ENCODE measurements at places on chromosomes 13 and 19. TPM values are rescaled to one million over a fixed set of nuclear protein-coding genes. Genes with fewer than 3 reads are reported as not detected.

DNA sequence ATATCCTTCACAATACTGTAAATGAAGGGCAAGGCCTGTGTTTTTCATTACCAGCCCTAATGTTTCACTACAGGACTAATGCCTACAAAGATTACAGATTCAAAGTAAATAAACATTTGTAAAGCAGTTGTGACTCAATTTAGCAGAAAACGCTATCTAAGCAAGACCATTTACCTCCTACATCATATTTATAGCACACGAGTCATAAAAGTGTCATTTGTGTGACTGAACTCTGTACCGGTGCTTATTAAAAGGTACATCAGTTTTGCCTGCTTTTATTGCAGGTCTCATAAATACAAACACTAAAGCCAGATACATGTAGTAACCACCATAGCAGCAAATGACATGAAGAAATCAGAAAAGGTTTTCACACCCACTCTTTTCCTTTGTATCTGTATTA lies 61.5 kb upstream of the SLC15A1 start:
- peaks cover 15% of the 10 kb centered on the region for H3K36me3 ChIP-seq
- H3K27ac ChIP-seq = no peak overlapping the region

Gene LACC1
- total RNA-seq = 6.3 TPM

Gene IQCN
- 51.2 TPM for total RNA-seq

GRCh38 chr19:18326772-18327171 lies 3.9 kb upstream of the LSM4 start:
- no peak overlapping the region for H3K4me3 ChIP-seq
- H3K27me3 ChIP-seq = no peaks in the 10 kb centered on the region
- no peak for DNase-seq
- H3K4me1 ChIP-seq = peaks cover 4% of the 10 kb centered on the region

Gene NLRP4
- total RNA-seq = not detected

Data from ascending aorta (tissue), 2 donors.